ENCODE measurements at places on chromosomes 5 and 9.
A peak's percentile ranks its signal among the peaks of the same experiment; 100 is the strongest.

GRCh38 chr9:116694785-116695291 is 7.7 kb downstream of the TRIM32 start:
- H3K36me3 ChIP-seq: peaks cover 24% of the 10 kb centered on the region
- no peaks in the 10 kb centered on the region for H3K4me1 ChIP-seq
- no peak overlapping the region for H3K27ac ChIP-seq
- H3K4me3 ChIP-seq: no peak overlapping the region

GRCh38 chr5:158060212-158060611 is 201.3 kb upstream of the CLINT1 start:
- H3K27ac ChIP-seq: no peak overlapping the region
- no peaks in the 10 kb centered on the region for H3K27me3 ChIP-seq
- no peak overlapping the region for H3K4me3 ChIP-seq
- H3K4me1 ChIP-seq: no peaks in the 10 kb centered on the region

DNA sequence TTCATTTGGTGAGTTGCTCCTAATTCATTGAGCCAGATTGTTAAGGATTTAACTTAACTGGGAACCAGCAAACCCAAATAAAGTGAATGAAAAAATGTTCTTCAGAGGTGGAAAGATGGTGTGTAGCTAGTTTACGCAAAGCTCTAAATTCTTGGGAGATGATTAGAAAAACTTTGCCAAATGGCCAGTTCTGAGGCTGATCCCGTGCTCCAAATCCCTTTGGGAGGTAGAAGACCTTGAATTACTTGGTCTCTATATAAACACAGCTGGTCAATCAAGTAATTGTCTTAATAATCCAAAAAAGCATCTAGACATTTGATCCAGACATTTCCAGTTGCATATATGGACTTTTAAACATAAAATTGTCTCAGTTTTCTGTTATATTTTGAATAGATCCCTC is 11.4 kb downstream of the ACTL7B start:
- H3K27ac ChIP-seq: no peak overlapping the region
- peaks cover 4% of the 10 kb centered on the region for H3K4me1 ChIP-seq
- DNase-seq: no peak
- no peaks in the 10 kb centered on the region for H3K27me3 ChIP-seq
- no peak overlapping the region for H3K4me3 ChIP-seq

- H3K36me3 ChIP-seq: peaks cover 51% of the 10 kb centered on the region
- H3K4me1 ChIP-seq: no peaks in the 10 kb centered on the region
- no peak overlapping the region for H3K4me3 ChIP-seq
- no peak overlapping the region for H3K27ac ChIP-seq
These were observed 7.4 kb downstream of the NPM1 start for GRCh38 chr5:171395042-171395441.

DNA sequence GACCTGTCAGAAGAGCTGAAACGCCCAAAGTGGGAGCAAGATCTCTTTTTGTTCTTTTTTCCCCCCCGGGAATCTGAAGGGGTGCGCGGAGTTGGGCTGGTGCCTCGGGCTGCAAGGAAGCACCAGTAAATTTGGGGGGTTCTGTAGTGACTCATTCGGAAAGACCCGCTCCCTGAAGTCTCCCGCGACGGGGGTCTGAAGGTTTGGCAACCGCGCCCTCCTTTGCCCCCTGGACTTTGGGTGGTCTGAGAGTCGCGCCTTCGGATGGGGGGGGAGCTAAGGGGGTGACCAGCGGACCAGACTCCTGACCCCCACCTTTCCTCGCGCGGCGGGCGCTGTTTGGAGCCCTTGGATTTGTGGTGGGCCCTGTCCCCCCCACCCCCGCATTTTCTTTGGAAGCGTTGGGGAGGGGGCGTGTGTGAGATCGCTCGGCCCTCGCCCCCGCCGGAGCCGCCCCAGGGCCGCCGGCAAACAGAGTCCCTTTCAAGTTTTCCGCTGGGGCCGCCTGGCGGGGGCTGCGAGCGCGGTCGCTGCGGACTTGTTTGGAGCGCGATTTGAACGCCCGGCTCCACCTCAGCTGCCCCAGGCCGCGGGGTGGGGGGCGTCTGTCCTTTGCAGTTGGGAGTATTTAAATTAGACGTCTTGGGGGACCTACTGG is 2.0 kb downstream of the CXXC5 start:
- H3K4me3 ChIP-seq: peak overlapping the region; percentile 87
- H3K36me3 ChIP-seq: no peaks in the 10 kb centered on the region
- H3K4me1 ChIP-seq: peaks cover 48% of the 10 kb centered on the region

DNA sequence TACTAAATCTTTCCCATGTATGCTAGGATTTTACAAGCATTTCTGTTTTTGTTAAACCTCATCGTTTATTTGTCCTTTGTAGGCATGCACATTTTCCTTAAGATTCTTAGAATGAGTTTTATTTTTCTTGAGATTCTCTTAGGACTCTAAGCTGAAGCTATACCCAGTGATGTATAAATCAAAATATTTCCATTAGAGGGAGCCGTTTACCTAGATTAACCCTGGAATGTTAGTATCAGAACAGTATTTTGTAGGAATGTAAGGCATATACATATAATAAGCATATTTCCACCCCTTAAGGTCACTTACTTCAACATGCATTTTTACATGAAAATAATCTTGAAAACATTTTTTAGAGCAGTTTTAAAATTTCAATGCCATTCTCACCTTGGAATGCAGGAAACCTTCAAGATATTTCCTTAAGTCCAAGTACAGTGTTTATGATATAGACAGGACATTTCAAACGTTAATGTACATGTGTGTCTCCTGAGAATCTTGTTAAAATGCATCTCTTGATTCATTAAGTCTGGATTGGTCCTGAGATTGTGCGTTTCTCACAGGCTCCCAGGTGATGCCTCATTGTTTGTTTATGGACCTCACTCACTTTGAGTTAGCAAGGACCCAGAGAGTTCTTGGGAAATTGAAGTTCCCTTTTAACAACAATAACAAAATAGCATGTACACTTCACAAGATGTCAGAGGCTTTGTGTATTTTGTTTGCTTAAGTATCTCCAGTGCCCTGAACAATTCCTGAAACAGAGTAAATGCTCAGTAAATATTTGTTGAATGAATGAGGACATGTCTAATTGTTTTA is 34.9 kb upstream of the FCHO2 start:
- DNase-seq: no peak
- H3K36me3 ChIP-seq: no peaks in the 10 kb centered on the region
- H3K4me3 ChIP-seq: no peak overlapping the region
- H3K27ac ChIP-seq: no peak overlapping the region
- no peaks in the 10 kb centered on the region for H3K27me3 ChIP-seq

DNA sequence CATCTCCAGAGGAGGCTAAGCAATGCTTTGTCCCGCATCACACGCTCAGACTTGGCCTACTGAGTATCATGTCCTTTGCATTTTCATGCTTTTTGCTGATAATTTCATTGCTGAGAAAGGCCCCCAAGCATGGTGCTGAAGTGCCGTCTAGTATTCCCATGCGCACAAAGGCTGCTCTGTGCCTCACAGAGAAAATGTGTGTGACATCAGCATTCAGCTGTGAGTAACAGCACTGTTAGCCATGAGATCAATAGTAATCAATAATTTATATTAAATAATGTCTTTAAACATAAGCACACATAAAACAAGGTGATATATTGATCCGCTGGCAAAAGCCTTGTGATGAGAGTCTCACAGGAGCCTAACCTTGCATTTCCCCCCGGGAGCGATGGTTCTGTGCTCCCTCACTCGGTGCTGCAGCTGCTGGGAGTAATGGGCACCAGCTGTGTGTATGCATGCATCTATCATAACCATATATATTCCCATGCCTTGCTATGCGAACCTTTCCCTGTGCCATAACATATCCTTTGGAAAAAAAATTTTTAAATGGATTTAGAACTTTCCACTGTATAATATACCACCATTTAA is 50.4 kb upstream of the RNF130 start:
- no peaks in the 10 kb centered on the region for H3K4me1 ChIP-seq
- H3K27ac ChIP-seq: no peak overlapping the region
- H3K36me3 ChIP-seq: no peaks in the 10 kb centered on the region
- no peak overlapping the region for H3K4me3 ChIP-seq
- DNase-seq: no peak
- no peaks in the 10 kb centered on the region for H3K27me3 ChIP-seq

DNA sequence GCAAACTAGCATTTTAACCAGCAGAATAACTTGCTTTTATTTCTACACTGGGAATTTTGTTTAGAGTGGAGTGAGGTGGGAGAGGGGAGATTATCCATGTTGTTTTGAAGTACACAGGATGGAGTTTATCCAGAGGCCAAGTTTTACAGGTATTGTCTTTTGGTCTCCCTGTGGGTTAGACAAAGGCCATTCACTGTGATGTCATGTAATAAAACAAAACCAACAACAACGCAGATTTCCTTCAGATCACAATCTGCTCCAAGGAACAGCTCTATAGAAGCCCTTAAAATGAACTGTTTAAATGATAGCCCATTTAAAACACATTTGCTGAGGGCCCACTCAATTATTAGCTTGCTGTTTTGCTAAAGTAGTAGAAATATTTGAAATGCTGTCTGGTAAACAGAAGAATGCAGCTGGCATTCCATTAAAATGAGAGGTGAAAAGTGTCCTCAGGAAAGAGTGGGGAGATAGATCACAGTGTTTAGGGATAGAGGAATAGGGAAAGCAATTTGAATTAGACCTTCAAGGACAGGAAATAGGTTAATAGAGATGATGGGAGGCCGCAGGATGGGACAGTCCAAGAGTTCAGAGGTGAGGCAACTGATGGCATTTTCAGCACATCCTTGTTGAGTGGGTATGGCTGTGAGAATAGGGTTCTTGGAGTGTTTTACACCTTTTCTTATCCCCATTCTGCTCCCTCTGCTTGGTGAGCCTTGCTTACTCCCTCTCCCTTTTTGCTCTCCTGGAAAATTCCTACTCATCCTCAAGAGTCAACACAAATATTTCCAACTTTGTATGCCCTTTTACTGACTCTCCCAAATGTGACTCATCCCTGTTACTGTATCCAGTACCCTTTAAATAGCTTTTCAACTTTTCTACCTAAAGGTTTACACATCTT is 140.1 kb upstream of the NR3C1 start:
- H3K4me3 ChIP-seq: no peak overlapping the region
- H3K36me3 ChIP-seq: no peaks in the 10 kb centered on the region
- no peak for DNase-seq
- H3K27ac ChIP-seq: no peak overlapping the region
- no peaks in the 10 kb centered on the region for H3K4me1 ChIP-seq

DNA sequence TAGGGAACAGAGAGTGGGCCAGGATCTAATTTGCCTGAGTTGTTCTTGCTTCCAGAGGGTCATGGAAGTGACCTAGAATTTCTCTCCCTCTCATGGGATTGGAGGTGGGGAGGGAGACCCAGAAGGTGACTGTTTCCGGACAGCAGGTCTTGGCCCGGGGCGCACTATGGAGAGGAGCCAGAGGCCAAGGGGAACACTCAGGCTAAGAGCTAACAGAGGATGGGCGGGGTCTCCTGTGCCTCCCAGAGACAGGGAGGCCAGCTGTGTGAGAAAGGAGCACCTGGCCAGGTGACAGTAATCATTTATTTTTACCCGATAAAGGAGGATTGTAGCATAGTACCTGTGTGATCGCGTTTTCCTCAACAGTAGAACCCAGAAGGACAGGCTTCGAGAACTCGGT is 50.9 kb upstream of the ANKH start:
- H3K36me3 ChIP-seq: no peaks in the 10 kb centered on the region
- no peak overlapping the region for H3K4me3 ChIP-seq
- no peak overlapping the region for H3K27ac ChIP-seq
- no peak for DNase-seq
- no peaks in the 10 kb centered on the region for H3K27me3 ChIP-seq

GRCh38 chr9:120742951-120743416 is 28.7 kb upstream of the MEGF9 start:
- DNase-seq: no peak
- H3K4me1 ChIP-seq: no peaks in the 10 kb centered on the region
- H3K27me3 ChIP-seq: no peaks in the 10 kb centered on the region
- H3K27ac ChIP-seq: no peak overlapping the region
- H3K4me3 ChIP-seq: no peak overlapping the region
- no peaks in the 10 kb centered on the region for H3K36me3 ChIP-seq

- H3K27me3 ChIP-seq: peaks cover 77% of the 10 kb centered on the region
- peak overlapping the region; percentile 65 for H3K4me3 ChIP-seq
- no peak for DNase-seq
- H3K27ac ChIP-seq: no peak overlapping the region
These were observed 324 bp upstream of the RGMB start for GRCh38 chr5:98773214-98773463.

- H3K36me3 ChIP-seq: no peaks in the 10 kb centered on the region
- H3K27me3 ChIP-seq: no peaks in the 10 kb centered on the region
- no peaks in the 10 kb centered on the region for H3K4me1 ChIP-seq
- no peak for DNase-seq
These were observed 341.8 kb downstream of the NFIB start for GRCh38 chr9:13971966-13972655.

DNA sequence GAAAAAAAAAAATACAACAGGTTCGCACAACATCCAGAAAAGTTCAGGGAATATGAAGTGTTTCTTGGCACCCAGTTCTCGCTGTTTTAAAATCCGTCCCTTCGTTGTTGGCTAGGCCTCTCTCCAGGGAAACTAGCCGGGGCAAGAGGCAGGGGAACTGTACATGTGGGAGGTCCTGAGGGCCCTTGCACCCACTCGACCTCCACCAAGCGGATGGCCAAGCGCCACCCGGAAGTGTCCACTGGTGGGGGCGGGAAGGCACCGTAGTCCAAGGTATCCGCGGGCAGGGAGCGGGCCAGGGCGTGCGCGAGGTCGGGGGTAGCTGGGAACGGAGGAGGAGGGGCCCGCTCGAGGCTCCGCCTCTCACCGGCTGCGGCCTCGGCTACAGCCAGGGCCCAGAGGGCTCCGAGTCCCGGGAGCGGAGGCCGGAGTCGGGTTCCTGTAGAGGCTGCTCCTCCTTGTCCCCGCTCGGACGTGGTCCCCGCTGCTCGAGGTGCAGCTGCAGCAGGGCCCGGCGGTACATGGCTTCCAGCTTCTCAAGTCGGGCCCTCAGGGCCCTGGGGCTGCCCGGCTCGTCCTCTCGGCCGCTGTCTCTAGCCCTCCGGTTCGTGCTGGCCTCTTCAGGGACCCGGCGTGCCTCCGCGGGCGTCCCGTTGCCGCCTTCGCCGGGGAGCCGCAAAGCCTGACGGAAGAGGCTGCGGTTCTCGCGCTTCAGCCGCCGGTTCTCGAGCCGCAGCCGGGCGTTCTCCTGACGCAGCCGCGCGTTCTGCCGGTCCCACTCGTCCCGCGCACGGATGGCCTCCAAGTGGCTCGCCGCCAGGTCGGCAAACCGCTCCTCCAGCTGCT is 720 bp downstream of the TUSC1 start:
- H3K27ac ChIP-seq: peak overlapping the region; percentile 91

DNA sequence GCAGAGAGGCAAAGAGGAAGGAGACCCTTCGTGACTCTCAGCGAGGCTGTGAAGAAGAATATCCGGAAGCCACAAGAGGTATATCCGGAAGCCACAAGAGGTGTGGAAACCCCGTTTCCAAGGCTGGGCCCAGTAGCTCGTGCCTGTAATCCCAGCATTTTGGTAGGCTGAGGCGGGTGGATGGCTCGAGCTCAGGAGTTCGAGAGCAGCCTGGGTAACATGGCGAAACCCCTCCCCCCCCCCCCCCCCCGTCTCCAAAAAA is 612 bp upstream of the BBLN start:
- no peaks in the 10 kb centered on the region for H3K27me3 ChIP-seq
- DNase-seq: peak; percentile 11
- H3K4me3 ChIP-seq: peak overlapping the region; percentile 56
- H3K27ac ChIP-seq: peak overlapping the region; percentile 82
